ENCODE measurements at places on chromosomes 2 and 18. TPM values are rescaled to one million over a fixed set of nuclear protein-coding genes. Genes with fewer than 3 reads are reported as not detected.

Gene MGAT4A
- polyA plus RNA-seq: 6.8 TPM

Gene SCN7A
- 53.6 TPM for polyA plus RNA-seq

Gene LOXHD1
- polyA plus RNA-seq: 2.2 TPM

Gene SAG
- polyA plus RNA-seq: 0.15 TPM

Gene TM4SF20
- polyA plus RNA-seq: not detected

Gene PROKR1
- polyA plus RNA-seq: 1.7 TPM

Gene MFF
- polyA plus RNA-seq: 68.0 TPM

Gene ABCB11
- polyA plus RNA-seq: not detected

Gene RAB6C
- polyA plus RNA-seq: 0.42 TPM

Gene TNS1
- 121 TPM for polyA plus RNA-seq

Gene SLC5A7
- 0.09 TPM for polyA plus RNA-seq

Gene CPS1
- 2.3 TPM for polyA plus RNA-seq

Gene KCNE4
- polyA plus RNA-seq: 4.2 TPM

Gene CCDC93
- 32.9 TPM for polyA plus RNA-seq

Gene INO80C
- polyA plus RNA-seq: 25.5 TPM

Gene CTNNA2
- polyA plus RNA-seq: 0.13 TPM

Gene TMEM163
- polyA plus RNA-seq: 0.99 TPM

Data from muscle of back (tissue), 13 donors.